ENCODE measurements at places on chromosomes 5 and 9.

GRCh38 chr5:169527863-169528262 is 55.7 kb upstream of the SPDL1 start:
- DNase-seq, result no peak

DNA sequence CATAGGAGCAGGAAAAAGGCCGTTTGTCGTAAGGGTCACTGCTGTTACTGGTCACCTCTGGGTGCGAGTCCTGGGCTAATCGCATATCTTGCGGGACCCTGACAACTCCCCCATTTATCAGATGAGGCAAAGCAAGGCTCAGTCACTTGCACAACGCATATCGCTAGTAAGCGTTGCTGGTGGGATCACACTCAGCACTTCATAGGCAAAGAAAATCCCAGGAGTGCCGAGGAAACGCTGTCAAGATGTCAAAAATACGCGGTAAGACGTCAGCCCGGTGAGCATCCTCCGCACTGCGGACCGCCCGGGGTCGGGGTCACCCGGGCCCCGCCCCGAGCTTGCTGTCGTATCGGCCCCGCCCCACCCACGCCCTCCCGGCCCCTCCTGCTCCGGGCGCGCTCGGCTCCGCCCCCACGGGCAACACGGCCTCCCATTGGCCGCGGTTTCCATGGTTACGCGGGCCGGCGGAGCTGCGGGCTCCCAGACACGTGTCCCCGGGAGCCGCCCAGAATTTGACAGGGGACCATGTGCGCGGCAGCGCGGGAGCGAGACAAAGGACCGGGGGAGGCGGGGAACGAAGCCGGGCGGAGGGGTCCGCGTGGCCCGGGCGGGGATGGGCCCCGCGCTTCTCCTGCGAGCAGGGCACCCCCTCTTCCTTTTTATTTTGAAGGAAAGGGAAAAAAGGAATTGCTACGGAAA is 80.2 kb upstream of the IER5L start:
- DNase-seq, result peak; percentile 86

- no peak for DNase-seq
These were observed 18.4 kb upstream of the RFK start for GRCh38 chr9:76412638-76413037.

DNA sequence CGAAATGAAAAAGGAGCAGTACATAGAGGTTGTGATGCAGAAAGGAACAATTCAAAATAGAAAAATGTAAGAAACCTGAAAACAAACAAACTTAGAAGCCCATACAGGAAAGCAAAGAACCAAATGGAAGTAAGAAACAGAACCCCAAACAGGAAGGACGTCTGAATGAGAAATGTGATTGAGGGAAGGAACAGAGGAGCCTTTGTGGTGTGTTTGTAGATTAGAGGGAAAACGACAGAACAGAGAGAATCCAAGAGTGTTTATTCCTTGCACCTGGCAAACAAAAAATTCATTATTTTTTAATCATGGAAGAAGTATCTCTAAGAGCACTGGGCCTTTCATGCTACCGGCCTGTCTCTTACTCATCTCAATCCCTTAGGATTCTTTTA is 67.8 kb upstream of the ZSWIM6 start:
- DNase-seq, result no peak

GRCh38 chr5:150948539-150948938 is 43.8 kb upstream of the ZNF300 start:
- DNase-seq, result no peak

DNA sequence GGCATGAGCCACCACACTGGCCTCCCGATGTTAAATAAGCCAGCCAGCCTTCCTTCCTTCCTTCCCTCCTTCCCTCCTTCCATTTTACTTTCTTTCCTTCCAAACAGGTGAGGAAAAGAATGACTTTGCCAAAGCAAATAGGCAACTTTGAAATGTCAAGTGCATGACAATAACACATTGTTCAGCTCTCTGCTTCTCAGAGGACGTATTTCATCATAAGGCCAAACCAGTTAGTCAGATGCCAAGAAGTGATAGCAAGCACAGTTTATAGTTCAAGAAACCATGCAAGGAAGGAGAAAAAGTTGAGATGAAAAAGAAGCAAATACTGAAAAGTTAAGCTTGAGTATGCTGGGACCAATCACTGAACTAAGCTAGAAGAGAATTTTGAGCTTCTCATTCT is 29.5 kb downstream of the POU4F3 start:
- no peak for DNase-seq

DNA sequence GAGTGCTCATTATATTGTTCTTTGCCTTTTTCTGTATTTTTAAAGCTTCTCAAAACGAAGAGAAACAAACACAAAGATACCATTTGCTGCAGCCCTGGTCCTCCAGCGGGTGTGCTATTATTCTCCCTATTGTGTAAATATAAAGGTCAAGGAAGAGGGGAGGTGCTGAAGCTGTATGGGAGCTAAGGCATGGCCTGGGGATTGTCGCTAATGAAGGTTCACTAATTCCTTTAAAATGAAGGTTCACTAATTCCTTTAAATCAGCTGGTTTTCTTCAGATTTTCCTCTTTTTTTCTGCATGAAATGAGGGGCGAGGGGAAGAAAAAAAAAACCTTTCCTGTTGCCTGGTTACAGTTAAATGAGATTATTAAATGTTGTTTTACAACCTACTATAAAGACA is 74.5 kb upstream of the MAP1B start:
- DNase-seq, result peak; percentile 1

DNA sequence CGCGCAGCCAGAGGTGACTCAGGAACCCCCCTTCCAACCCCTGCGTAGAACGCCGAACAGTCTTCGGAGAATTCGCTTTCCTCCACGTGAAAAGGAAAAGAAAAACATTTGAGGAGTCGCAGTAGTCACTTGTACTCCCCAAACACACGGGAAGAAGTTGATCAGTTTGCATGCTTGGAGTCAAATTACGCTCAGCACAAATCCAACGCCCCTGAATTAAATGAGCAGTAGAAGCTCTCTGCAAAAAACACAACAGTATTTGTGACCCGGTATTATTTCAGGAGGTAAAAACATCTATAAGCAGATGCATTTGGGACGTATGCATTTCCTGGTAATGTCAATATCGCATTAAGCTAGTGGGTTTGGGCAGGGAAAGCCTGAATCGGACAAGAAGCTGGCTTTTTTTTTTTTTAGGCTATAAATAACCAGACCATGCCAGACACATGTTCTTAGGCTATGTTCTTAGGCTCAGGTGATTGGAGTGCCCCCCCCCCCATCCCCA is 854 bp upstream of the ARL15 start:
- DNase-seq, result peak; percentile 31

DNA sequence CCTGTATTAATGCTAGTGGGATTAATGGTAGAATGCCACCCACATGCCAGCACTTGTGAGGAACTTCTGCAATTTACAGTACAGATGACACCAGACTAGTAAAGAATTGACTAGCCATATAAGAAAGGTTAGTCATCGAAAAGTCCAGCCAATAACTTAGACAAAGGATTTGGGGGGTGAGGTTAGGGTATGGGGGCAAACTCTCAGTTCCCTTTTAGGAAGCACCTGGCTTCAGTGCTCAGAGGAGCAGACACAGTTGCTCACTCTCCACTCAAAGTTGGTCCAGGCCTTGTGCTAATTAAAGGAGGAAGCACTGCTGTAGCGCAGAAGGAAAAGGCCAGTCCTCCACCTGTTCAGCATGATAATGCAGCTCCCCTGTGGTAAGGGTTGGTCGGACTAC is 25.2 kb downstream of the TGFBR1 start:
- DNase-seq, result no peak

- DNase-seq, result peak; percentile 53
These were observed 26.7 kb upstream of the FCN1 start for GRCh38 chr9:134944351-134944802.

GRCh38 chr9:36745977-36746376 is 173.3 kb downstream of the MELK start:
- no peak for DNase-seq

- peak; percentile 59 for DNase-seq
These were observed 1.2 kb upstream of the INSL6 start for GRCh38 chr9:5186416-5187169.

DNA sequence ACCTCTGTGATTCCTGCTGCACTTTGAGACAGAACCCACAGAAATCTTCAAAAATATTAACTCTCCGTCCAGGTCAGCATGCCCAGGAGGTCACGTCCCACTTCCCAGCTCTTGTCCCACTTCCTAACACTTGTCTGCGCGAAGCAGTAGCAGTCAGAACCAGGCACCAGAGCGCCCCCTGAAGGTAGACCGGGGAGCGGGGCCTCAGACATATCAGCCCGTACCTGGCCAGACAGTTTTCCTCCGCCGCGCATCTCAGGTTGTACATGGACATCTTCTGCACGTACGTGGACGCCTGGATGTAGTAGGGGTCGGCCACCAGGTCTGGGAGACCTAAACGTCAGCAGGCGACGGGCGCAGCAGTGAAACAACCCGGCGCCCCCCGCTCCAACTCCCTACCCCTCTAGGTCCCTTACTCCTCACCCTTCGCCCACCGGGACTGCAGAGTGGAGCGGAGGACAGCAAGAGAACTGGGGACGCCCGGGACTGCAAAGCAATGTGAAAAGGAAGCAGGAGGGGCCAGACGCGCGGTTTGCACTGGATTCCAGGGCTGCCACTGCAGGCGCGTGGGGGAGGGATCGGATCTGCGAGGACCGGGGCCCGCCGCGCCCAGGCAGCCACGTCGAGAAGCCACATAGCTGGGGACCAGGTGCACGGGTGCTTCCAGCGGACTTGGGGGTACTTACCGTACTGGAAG is 1.2 kb downstream of the LOX start:
- peak; percentile 59 for DNase-seq

GRCh38 chr5:31161781-31162181 is 31.7 kb upstream of the CDH6 start:
- DNase-seq, result no peak

- no peak for DNase-seq
These were observed 292.4 kb downstream of the MRPS30 start for GRCh38 chr5:45101146-45101545.

GRCh38 chr9:6439051-6439703 is 26.2 kb downstream of the UHRF2 start:
- no peak for DNase-seq

GRCh38 chr9:136081113-136081825 is 13.8 kb downstream of the NACC2 start:
- peak; percentile 75 for DNase-seq

- peak; percentile 50 for DNase-seq
These were observed 2.0 kb upstream of the PHPT1 start for GRCh38 chr9:136847088-136847825.

- no peak for DNase-seq
These were observed 12.8 kb upstream of the ACO1 start for GRCh38 chr9:32371679-32372078.

- no peak for DNase-seq
These were observed 319.5 kb upstream of the TNC start for GRCh38 chr9:115437418-115437817.

GRCh38 chr5:32646061-32646969 is 61.0 kb downstream of the SUB1 start:
- DNase-seq, result no peak

DNA sequence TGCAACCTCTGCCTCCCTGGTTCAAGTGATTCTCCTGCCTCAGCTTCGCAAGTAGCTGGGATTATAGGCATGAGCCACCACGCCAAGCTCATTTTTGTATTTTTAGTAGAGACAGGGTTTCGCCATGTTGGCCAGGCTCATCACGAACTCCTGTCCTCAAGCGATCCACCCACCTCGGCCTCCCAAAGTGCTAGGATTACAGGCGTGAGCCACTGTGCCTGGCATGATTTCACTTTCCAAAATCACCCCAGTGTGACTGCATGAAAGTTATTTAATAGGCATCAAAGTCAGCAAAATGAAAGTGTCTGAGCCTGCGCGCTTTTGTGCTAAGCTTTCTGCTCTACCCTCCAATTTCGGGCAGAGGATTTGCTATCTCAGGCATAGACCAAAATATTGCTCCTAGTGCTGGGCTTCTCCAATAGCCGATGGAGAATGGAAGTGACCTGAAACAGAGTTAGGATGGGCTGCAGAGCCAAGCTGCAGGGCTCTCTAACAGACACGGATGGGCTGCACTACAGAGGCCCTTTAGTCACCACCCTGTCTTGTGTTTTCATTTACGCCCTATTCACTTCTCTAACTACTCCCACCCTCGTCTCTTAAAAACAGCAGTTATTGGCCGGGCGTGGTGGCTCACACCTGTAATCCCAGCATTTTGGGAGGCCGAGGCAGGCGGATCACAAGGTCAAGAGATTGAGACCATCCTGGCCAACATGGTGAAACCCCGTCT is 44.3 kb downstream of the RETREG1 start:
- DNase-seq, result no peak

DNA sequence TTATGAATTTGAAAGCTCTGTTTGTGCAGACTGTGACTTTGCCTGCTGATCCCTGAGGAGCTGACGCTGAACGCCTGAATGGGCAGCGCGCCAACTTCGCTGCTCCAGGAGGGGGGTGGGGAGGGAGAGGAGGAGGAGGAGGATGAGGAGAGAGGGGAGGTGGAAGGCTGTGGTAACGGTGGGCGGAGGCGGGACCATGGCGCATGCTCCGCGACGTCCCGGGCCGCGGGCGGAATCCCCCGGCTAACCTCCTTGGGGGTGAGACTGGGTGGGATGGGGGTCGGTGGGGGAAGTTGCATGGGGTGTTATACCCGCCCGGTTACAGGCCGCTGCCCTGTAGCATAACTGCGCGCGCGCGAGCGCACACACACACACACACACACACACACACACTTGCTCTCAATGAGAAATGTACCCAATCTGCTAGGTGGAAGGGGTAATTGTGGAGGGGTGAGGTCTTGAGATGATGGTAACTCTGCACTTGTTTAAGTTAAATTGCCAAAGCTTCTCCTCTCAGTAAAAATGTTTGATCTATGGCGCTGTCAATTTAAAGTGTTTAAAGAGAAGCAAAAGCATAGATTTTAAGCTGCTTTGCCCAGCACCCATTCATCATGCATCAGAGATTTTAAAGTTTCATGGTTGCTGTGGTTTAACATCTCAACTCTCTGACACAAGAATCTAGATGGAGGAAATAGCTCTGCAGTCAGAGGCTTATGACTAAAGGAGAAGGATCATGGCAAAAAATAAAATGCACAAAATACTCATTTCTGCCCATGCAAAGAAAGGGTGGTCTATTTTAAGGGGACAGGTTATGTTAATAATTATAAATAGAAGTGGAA is 76.6 kb upstream of the TBCA start:
- DNase-seq, result peak; percentile 6

DNA sequence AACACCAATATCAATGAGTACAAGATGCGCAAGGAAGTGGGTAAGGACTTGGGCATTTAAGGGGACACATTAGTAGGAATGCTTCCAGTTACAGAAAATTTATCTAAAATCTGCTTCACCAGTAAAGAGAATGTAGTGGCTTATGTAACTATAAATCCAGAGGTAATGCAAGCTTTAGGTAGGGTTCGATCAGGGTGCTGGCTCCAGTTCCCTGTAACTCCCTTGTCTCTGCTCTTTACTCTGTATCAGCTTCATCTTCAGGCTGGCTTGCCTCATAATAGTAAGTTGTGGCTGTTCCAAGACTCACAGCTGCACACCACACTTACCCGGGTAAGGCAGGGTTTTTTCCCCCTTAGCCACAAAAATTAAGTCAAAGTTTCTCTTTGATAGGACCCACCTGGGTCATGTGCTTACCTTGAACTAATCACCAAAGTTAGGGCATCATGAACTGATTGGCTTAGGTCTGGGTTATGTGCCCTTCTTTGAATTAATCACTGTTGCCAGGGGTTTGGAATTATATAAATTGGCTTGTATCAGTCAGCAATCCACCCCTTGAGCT is 35.5 kb downstream of the ARHGEF37 start:
- no peak for DNase-seq

- no peak for DNase-seq
These were observed 24.4 kb downstream of the WDR36 start for GRCh38 chr5:111116550-111116949.
